Gastrocnemius medialis (tissue), 4 donors: ENCODE measurements at places on chromosomes 1 and 21. TPM values are rescaled to one million over a fixed set of nuclear protein-coding genes. Genes with fewer than 3 reads are reported as not detected.

DNA sequence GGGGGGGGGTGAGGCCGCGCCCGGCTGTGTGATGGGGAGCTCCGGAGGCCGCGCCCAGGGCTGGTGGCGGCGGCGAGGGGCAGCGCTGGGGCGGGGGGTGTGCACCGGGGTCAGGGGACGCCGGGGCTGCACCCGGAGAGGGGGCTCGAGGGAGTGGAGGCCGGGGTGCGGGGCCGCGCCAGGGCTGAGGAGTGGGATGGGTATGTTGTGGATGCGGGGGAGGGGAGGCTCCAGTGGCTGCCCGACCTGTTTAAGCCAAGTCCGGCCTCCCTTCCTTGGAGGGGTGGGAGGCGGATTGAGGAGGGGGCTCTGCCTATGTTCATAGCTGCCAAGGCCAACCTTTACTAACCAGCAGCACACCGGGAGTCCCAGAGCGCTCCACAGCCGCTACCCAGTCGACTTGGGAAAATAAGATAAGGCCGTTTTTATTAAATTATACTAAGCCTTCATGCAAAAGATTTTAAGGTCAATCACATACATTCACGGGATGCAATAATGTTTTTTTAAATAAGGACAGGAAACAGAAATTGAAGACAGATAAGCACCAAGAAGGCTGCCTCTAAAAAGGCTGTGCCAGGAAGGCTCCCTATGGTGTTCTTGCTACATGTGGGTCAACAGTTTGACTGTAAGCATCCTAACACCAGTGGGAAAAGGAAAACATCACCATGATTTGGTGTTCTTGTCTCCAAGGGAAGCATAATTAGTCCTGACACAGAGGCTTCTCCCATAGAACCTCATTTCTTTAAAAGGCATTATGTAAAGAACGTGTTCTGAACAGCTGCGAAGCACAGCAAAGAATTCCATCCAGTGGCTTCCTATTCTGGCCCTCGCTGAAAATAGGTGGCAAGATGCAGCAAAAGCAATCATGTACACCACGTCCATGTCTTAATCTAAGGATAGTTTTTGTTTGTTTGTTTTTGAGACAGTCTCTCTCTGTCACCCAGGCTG, 626 bp upstream of the HLCS start:
- H3K27ac ChIP-seq: peak overlapping the region; percentile 89
- no peak for DNase-seq
- H3K4me3 ChIP-seq: peak overlapping the region; percentile 61
- H3K4me1 ChIP-seq: peaks cover 9% of the 10 kb centered on the region
- H3K36me3 ChIP-seq: no peaks in the 10 kb centered on the region

DNA sequence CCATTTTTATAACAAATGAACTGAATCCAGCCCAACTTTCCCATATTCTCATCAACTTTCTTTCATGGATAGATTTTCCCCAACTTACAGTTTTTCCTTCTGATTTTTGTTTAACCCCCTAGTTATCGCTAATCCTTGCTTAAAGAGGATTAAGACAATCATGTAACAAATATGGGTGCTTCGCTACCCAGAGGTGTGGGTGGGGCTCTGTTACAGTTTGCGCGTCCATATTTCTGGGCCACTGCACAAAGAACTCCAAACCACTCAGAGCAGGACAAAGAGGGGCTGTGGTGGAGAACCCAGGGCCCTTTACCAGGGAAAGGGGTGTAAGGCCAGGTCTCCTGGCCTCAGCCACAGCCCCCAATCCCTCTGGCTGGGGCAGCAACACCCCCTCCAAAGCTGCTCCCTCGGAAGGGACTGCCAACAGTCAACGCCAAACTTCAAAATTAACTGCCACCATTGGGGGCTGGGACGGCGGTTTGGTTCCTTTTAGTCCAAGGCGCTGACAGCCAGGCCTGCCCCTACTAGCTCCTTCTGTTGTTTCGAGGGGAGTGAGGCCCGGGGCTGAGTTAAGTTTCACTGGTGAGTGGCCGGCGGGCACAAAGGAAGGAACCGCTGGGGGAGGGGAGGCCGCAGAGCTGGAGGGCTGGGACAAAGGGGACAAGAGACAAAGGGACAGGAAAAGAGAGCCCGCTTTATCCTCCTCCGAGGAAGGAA, 27.9 kb downstream of the SSBP3 start:
- H3K4me3 ChIP-seq: no peak overlapping the region
- peak overlapping the region; percentile 12 for H3K27ac ChIP-seq
- H3K4me1 ChIP-seq: peaks cover 78% of the 10 kb centered on the region
- H3K36me3 ChIP-seq: no peaks in the 10 kb centered on the region
- H3K27me3 ChIP-seq: no peaks in the 10 kb centered on the region
- DNase-seq: no peak

GRCh38 chr1:246782120-246782900, 58.1 kb downstream of the SCCPDH start:
- H3K27me3 ChIP-seq: no peaks in the 10 kb centered on the region
- H3K27ac ChIP-seq: peak overlapping the region; percentile 78
- peak; percentile 75 for DNase-seq
- H3K36me3 ChIP-seq: no peaks in the 10 kb centered on the region
- H3K4me3 ChIP-seq: no peak overlapping the region
- H3K4me1 ChIP-seq: peaks cover 14% of the 10 kb centered on the region

KRTCAP2 gene
- total RNA-seq: 102 TPM

GRCh38 chr1:18803851-18804250, 55.6 kb downstream of the TAS1R2 start:
- peaks cover 4% of the 10 kb centered on the region for H3K4me1 ChIP-seq
- peaks cover 12% of the 10 kb centered on the region for H3K27me3 ChIP-seq
- DNase-seq: no peak

MYOM3 gene
- total RNA-seq: 144 TPM

DNA sequence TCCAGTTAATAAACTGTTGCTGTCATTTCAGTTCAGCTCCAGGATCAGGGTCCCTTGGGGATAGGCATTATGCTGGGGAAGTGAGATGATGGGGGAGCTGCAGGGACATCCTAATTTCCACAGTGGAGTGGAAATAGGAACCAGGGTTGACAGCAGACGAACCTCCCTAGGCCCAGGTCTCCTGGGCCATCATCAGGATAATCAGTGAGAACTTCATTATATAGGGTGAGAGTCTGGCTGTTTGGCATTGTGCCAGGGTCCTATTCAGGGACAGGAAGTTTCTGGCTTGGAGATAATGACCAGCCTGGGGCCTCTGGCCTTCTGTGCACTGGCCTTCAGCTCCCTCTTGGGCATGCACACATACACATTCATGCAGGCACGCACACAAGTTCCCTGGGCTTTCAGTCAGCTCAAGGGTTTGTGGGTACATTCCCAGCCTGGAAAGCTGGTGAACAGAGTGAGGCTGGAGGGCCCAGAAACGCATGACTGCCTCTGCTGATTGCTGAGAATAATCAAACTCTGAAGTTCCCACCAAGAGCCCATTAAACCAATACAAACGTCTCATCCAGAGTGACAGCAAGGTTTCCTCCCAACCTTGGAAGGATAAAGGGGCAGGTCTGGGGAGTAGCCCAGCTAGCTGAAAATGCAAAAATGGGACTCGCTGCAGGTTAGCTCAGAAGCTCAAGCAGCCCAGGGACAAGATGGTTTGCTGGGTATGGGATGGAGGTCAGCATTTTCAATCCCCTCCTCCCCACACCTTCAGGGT, 13.9 kb upstream of the LRIG2 start:
- H3K27ac ChIP-seq: no peak overlapping the region
- no peaks in the 10 kb centered on the region for H3K27me3 ChIP-seq
- H3K4me3 ChIP-seq: no peak overlapping the region
- no peaks in the 10 kb centered on the region for H3K36me3 ChIP-seq
- DNase-seq: no peak

- no peaks in the 10 kb centered on the region for H3K27me3 ChIP-seq
- no peak overlapping the region for H3K4me3 ChIP-seq
- H3K36me3 ChIP-seq: no peaks in the 10 kb centered on the region
- H3K27ac ChIP-seq: no peak overlapping the region
- peaks cover 5% of the 10 kb centered on the region for H3K4me1 ChIP-seq
Observed at GRCh38 chr1:223670458-223671159, 5.1 kb upstream of the CAPN8 start.

PACC1 gene
- total RNA-seq: 3.1 TPM

- H3K4me1 ChIP-seq: no peaks in the 10 kb centered on the region
- H3K4me3 ChIP-seq: no peak overlapping the region
- no peaks in the 10 kb centered on the region for H3K36me3 ChIP-seq
- DNase-seq: no peak
- H3K27ac ChIP-seq: no peak overlapping the region
Observed at GRCh38 chr21:38740090-38740489, 65.6 kb upstream of the ETS2 start.

BSND gene
- total RNA-seq: not detected

- H3K27me3 ChIP-seq: no peaks in the 10 kb centered on the region
- no peak overlapping the region for H3K27ac ChIP-seq
- peaks cover 10% of the 10 kb centered on the region for H3K36me3 ChIP-seq
- peaks cover 23% of the 10 kb centered on the region for H3K4me1 ChIP-seq
- H3K4me3 ChIP-seq: no peak overlapping the region
Observed at GRCh38 chr1:37948841-37949240, 2.0 kb upstream of the INPP5B start.

TCHHL1 gene
- total RNA-seq: not detected

DNA sequence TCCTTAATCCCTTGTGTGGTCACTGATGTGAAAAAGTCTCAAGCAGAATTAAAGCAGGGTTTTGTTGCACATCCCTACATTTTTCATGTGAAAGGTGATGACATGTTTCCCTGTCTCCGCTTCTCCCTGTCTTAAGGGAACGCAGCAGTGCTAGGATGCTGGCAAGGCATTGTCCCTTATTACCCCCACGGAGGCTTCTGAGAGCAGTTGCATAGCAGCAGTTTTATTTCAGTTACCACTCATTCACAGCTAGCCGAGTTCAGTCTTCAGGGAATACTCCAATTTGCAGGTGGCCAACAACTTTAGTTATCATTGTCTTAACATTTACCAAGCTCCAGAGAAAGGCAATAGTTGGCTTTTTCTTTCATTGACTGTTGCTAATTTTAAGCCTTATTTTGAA, 89.1 kb downstream of the CLEC20A start:
- no peak overlapping the region for H3K4me3 ChIP-seq
- DNase-seq: no peak
- no peaks in the 10 kb centered on the region for H3K4me1 ChIP-seq

- no peaks in the 10 kb centered on the region for H3K27me3 ChIP-seq
- H3K27ac ChIP-seq: peak overlapping the region; percentile 100
- H3K4me1 ChIP-seq: peaks cover 41% of the 10 kb centered on the region
- DNase-seq: peak; percentile 95
- H3K36me3 ChIP-seq: no peaks in the 10 kb centered on the region
Observed at GRCh38 chr1:27556781-27557595, 47.0 kb downstream of the AHDC1 start.

KCNJ9 gene
- not detected for total RNA-seq

DNA sequence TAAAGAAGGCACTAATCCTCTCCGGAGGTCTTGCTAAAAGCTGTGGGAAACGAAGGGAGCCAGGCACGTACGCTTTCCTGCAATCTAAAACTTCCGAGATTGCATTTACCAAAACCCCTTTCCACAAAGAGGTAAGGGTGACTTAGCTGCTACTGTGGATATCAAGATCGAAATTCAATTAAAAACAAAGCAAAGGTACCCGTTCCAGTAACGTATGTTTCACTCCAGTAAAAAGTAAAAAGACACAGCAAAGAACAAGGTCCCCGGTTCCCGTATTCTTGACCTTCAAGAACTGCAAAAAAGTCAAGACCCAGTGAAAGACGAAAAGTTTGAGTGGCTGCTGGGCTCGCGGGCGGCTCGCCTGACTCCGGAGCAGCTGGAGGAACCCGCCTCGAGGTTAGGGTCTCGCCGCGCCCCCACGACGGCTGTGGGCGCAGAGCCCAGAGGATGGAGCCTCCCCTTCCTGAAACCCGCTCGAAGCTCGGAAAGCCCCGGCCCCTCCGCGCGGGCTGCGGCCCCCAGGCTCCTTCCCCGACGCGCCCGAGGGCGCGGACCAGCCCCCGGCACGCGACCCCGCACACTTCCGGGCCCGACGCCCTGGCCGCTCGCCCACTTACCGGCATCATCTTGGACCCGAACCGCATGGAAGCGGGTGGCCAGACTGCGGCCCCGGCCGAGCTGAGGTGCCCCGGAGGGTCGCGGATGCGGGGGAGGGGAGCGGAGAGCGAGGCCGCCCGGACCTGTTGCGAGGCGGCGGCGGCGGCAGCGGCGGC, 524 bp downstream of the TP53BP2 start:
- H3K4me1 ChIP-seq: peaks cover 21% of the 10 kb centered on the region
- peak; percentile 43 for DNase-seq
- H3K4me3 ChIP-seq: peak overlapping the region; percentile 75
- no peaks in the 10 kb centered on the region for H3K27me3 ChIP-seq
- H3K36me3 ChIP-seq: no peaks in the 10 kb centered on the region

TRIM33 gene
- 33.0 TPM for total RNA-seq

GRCh38 chr21:34730194-34730593, 61.4 kb downstream of the CLIC6 start:
- no peak for DNase-seq
- no peaks in the 10 kb centered on the region for H3K27me3 ChIP-seq
- no peak overlapping the region for H3K27ac ChIP-seq
- peaks cover 28% of the 10 kb centered on the region for H3K4me1 ChIP-seq

AMY1A gene
- not detected for total RNA-seq

GRCh38 chr1:231390071-231390470, 32.0 kb downstream of the EGLN1 start:
- DNase-seq: no peak
- H3K36me3 ChIP-seq: no peaks in the 10 kb centered on the region
- no peaks in the 10 kb centered on the region for H3K27me3 ChIP-seq
- peaks cover 70% of the 10 kb centered on the region for H3K4me1 ChIP-seq

DNA sequence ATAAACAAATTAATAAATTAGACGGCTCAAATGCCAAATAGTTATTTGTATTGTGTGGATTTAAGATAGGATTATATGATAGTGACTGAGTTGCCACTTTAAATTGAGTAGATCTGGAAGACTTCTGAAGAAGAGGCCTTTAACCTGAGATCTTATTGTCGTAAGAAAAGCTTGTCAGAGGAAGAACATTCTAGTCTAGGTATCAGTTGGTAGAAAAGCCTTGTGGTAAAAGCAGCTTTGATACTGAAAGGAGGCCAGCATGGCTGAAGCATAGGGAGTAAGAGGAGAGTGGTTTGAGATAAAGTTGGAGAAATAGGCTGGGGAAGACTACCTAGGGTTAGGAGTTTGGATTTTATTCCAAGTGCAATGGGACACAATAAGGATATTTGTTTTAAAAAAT, 29.1 kb downstream of the SLC30A7 start:
- no peak overlapping the region for H3K27ac ChIP-seq
- DNase-seq: no peak
- no peaks in the 10 kb centered on the region for H3K27me3 ChIP-seq

- H3K27me3 ChIP-seq: no peaks in the 10 kb centered on the region
- no peaks in the 10 kb centered on the region for H3K4me1 ChIP-seq
- H3K36me3 ChIP-seq: no peaks in the 10 kb centered on the region
- no peak overlapping the region for H3K4me3 ChIP-seq
- DNase-seq: no peak
Observed at GRCh38 chr1:169529068-169529642, 43.4 kb upstream of the SLC19A2 start.

AQP10 gene
- not detected for total RNA-seq

GRCh38 chr1:33388805-33389771, 41.8 kb downstream of the PHC2 start:
- H3K4me1 ChIP-seq: peaks cover 30% of the 10 kb centered on the region
- no peak overlapping the region for H3K4me3 ChIP-seq
- no peaks in the 10 kb centered on the region for H3K27me3 ChIP-seq
- DNase-seq: peak; percentile 42
- H3K36me3 ChIP-seq: no peaks in the 10 kb centered on the region
- peak overlapping the region; percentile 36 for H3K27ac ChIP-seq

GRCh38 chr21:29640080-29640508, 299.7 kb downstream of the GRIK1 start:
- no peak for DNase-seq
- H3K36me3 ChIP-seq: no peaks in the 10 kb centered on the region
- no peaks in the 10 kb centered on the region for H3K27me3 ChIP-seq
- no peak overlapping the region for H3K4me3 ChIP-seq

- no peaks in the 10 kb centered on the region for H3K27me3 ChIP-seq
- no peaks in the 10 kb centered on the region for H3K4me1 ChIP-seq
- no peak for DNase-seq
- H3K4me3 ChIP-seq: no peak overlapping the region
- no peak overlapping the region for H3K27ac ChIP-seq
Observed at GRCh38 chr1:240309769-240310168, 218.1 kb downstream of the FMN2 start.
